ENCODE measurements at places on chromosomes 1 and 21.
A peak's percentile ranks its signal among the peaks of the same experiment; 100 is the strongest.

DNA sequence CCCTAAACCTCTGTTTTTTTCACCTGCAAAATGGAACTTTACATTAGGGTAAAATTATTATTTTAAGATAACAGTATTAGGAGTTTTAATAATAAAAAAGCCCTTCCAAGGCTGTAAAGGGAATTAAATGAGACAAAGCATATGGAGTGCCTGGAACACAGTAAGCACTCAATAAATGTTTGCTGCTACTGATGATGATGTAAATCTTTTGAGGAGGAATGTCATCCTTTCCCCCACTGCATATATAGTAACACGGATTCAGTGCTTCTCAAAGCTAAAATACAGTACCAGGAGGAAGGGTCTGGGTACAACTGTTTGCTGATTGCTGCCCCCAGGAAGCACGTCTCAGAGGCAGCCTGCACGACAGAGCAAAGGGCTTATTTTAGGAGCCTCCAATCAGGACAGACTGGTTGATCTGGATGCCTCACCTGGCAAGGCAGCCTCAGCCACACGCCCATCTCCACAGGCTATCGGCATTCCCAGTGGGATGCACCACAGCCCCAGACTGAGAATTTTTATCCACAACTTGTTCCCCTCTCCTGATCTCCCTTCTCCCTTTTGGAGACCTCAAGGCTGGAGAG is 64.4 kb downstream of the GADD45A start:
- DNase-seq, result no peak

DNA sequence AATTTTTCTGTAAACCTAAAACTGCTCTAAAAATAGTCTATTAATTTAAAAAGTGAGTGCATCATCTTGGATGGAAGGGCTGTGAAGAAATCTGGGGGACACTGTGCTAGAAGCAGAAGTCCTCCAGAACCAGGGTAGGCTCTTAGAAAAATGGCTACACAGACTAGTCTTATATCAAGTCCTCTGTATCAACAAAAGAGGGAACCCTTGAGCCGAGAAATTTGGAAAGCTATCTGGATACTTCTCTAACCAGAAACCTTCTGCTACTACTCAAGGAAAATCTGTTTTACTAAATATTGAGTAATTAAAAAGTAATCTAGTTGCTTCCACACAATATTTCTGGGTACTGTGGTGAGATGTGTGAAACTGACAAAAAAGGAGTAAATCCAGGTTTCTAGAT is 92.1 kb downstream of the WDR3 start:
- no peak for DNase-seq

DNA sequence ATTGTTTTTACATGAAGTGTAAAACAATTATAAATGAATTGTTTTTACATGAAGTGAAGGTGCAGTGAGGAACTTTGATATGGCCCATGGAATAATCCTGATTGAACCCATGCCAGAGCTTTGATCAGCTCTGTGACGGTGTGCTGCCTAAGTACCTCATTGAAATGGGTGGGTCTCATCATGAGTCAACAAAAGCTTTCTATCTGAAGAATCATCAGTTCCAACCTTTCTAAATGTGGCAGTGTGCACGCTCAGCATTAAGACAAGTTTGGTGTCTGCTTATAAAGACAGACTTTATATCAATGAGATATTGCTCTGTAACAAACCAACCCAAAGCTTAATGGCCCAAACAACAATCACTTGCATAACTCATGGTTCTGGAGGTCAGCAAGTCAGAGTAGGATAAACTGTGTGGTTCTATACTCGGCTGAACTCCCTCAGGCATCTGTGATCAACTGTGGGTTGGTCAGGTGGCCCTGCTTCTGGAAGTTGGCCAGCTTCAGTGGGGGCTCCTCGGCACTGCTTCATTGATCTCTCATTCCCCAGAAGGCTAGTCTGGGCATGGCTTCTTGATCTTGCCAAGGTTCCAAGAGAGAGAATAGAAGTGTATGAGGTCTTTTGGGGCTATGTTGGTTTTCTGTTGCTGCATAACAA is 258.0 kb downstream of the LTN1 start:
- no peak for DNase-seq

DNA sequence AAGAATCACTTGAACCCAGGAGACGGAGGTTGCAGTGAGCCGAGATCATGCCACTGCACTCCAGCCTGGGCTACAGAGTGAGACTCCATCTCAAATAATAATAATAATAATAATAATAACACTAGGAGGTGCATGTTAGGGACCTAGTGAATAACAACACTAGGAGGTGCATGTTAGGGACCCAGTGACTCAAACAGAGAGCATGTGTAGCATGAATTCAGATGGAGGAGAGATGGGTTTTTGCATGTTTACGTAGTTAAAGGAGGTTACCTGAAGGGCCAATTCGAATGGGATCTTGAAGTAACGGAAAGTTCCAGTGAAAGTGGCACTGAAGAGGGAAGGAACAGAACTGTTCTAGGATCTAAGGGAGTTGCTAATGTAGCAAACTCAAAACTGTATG is 7.1 kb upstream of the KCNK1 start:
- DNase-seq, result no peak

GRCh38 chr1:183295521-183295920 is 109.5 kb downstream of the LAMC2 start:
- no peak for DNase-seq

- DNase-seq, result no peak
These were observed 52.5 kb upstream of the RIPK4 start for GRCh38 chr21:41819236-41819855.

DNA sequence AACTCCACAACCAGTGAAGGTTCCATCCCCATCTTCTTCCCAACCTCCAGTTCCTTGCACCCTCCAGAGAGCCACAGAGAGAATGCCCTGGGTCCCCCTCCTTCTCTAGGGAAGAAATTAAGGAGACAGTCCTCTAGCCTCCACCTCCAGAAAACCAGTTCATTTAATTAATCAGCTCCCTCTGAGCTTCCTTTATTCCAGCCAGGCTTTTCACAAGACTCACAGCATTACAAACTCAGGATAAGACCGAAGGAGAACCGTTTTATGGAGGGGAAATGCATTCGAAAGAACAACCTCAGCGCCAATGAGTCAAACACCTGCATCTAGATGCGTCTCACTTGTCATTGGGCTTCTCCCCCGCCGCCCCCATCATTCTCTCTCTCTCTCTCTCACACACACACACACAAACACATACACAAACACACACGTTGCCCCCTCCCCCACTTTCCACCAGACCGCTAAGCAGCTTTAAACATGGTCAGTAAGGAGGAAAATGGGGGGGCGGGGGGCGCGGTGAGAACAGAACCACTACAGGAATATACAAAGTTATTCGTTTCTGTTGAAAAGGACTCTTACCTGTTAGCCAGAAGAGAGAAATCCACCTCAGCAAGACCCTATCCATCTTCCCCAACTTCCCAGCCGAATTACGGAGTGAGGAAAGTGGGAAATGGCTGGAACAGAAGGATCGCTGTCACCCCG is 544 bp downstream of the ILDR2 start:
- no peak for DNase-seq

GRCh38 chr1:22745669-22746585 is 35.3 kb downstream of the EPHB2 start:
- no peak for DNase-seq

DNA sequence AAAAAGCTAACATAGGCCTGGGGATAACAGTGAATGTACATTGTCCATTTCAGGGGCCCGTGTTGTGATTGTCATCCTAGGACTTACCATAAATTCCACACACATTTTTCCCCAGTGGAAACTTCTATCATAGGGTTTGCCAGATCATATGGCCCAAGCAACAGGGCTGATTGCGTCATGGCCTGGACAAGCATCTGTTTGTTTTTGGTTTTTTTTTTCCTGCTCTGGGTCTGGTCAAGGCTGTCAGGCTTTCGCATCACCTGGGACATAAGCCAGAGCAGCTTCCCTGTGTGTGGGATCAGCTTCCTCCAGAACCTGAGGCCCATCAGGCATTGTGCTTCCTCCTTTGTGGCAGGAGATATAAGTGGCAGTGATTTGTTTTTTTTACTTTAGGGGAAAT is 598.5 kb upstream of the USP24 start:
- no peak for DNase-seq

DNA sequence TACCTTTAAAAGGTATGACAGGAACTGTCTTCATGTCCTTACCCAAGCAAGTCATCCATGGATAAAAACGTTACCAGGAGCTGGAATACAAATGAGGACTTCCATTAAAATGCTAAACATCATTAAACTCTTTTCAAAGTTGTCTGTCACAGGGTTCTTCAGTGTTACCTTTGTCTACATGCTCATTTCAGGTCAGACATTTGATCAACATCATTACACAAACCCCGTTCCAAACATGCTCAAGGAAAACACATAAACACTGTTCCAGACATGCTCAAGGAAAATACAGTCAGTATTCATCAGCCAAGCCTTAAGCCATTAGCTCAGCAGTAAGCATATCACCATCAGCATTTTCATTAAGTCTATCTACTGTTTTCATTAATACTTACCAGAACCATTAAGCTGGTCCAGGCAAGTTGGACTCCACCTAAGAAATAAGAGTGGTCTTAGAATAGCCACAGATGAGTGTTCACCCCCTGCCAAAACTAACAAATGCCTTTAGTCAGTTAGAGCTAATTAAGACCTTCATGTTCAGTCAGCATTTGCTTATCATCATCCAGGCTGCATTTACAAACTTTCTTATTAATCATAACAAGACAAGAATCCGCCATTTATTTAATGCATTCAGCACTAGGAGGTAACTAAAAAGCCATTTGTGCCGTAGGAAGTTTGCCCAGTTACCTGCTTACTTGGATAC is 2.2 kb downstream of the GAS5 start:
- no peak for DNase-seq

DNA sequence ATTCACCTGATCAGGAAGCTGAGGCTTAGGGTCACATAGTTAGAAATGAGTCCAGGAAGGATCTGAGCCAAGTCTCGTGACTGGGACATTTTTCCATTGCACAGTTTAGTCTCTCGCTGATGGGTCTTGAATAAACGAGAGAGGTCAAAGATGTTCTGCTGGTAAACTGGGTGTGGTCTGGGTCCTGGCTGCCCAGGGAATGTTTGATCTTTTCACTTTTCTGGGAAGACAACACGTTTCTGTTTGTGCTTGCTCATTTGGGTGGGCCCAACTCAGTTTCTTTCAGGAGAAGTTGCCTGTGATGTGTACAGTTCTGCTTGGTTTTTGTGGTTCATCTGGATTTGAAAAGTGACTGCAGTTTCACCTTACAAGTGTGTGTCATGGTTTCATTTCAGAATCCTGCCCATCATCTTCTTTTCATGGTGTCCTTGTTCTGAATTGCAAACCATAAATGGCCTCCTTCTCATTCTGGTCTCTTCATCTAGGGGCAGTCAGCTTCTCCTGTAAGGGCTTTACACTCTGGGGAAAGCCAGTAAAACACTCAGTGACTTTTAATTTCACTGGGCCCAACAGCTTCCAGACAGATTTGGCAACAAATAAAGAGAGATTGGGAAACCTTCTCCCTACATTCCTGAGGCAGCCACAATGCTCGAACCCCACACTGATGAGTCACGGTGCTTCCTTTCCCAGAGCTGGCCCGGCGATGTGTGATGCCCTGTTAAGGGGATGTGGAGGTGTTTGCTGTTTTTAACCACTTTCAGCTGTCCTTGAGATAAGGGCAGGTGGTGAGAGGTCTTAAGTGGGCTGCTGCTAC is 7.2 kb upstream of the TACSTD2 start:
- no peak for DNase-seq

DNA sequence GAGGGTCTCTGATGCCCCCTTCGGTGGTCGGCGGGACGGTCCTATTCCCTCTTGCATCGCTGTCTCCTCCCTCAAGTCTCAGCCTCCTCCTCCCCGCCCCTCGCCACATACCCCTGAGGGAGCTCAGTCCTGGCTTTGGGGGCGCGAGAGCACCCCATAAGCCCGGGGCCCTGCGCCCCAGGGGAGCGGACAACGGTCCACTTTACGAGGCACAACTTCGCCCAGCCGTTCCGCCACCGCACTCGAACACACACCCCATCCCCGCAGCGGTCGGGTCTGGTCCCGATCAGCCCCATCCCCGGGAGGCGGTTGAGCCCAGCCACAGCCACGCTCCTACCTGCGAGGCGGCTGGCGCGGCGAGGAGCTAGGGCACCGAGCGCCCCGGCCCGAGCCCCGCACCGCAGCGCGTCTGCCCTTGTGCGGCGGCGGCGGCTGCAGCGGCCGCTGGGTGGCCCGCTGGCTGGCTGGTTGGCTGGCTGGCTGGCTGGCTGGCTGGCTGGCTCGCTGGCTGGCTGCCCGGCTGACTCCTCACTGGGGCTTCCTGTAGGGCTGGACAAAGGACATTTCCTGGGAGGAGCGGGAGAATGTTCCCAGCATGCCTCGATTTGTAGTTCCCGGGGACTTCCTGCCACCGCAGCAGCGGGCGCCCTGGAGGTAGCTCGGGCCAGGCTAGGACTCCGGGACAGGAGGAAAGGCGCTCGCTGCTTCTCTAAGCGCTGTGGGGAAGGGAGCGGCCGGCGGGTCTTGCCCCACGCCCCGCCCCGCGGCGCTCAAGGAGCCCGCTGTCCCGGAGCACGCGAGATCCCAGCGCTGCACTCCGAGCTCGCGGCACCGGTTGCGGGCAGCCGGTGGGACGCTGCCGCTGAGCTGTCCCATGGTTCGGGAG is at the start of gene ZNF697:
ZNF697 (minus strand) TSS at position 533 of the 886 bp plus-strand sequence. CDS start 22,166 bp downstream, outside the sequence.
- DNase-seq, result no peak

DNA sequence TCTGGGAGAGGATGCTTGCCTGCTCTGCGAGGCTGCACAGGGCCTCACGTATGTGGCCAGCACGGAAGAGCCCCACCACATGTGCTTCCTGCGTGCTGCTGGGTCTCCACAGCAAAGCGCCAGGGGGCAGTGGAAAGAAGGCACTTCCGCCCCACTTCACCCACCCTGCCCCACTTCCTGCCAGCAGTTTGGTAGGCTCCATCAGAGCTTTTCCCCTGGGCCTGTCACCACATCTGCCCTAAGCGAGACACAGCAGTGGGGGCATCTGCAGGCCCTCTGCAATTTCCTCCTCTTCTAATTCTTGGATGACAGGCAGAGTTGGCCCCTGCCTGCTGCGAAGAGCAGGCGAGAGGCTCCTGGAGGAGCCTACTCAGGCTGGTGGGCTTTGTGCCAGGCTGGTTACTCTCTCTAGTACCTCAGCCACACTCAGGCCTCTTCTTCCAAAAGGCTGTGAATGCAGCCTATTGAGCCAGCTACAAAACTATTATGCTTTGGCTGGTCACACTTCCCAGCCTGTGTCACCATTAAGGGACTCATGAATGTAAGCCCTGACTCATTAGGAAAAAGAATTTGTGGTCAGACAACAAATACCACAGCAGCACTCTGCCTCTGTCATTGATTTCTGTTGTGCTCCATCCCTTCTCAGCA is 25.0 kb downstream of the CD244 start:
- peak; percentile 78 for DNase-seq

- no peak for DNase-seq
These were observed 4.4 kb downstream of the PACC1 start for GRCh38 chr1:212410231-212410820.

DNA sequence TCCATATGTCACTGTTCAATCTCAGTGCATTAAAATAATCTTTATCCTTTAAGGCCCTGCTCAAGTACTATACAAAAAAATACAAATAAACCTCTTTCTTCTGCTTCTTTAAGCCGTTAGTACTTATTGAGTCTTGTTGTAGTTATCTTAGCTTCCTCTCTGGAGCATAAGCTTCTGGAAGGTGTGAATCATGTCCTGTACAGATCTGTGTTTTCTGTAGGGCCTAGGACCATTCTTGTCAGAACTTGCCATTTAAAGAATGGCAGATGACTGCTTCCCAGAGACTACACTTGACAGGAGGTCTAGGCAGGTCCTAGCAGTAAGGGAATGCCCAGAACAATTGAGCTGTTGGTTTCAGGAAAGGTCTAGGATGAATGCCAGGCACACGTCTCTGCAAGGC is 12.9 kb downstream of the NEK7 start:
- no peak for DNase-seq

All from T-cell (primary cell).